ENCODE measurements at places on chromosomes 12 and 14. TPM values are rescaled to one million over a fixed set of nuclear protein-coding genes. Genes with fewer than 3 reads are reported as not detected.

GRCh38 chr12:60263161-60263560 lies 667.3 kb downstream of the SLC16A7 start:
- H3K4me1 ChIP-seq, result no peaks in the 10 kb centered on the region
- H3K36me3 ChIP-seq, result no peaks in the 10 kb centered on the region
- no peak overlapping the region for H3K4me3 ChIP-seq
- no peak for DNase-seq

DNA sequence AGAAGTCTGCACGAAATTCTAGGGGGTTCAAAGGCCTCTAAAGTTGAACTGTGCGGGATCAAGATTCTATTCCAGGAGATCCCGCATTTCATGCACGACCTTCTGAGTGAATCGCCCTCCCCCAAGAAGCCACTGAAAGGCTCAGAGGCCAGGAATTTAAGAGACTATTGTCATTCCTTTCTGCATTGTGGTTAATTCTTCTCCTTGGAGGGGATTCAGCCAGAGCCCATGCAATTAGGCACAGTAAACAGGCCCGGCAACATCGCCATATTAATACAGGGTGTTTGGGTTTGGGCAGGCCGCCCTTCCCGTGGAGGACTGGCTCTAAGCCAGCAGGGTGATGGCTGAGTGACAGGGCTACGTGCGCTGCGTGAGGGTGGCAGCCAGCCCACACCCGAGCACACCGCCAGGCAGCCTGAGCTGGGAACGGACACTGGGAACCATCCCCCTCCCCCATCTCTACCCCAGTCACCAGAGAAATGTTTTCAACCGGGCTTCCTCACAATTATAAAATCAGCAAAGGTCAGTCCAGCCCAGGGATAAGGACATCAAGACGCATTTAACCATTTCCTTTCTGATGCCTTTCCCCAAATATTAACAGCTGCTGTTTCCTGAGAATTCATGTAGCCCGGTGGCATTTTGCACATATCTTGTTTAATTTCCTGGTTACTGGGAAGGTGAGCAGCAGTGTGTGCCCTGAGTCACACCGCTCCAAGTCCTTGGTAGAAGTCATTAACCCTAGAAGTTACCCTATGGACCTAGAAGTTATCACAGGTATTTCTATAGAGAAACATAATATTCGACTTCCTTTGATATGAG lies 12.5 kb downstream of the EGLN3 start:
- DNase-seq, result no peak
- H3K27me3 ChIP-seq, result no peaks in the 10 kb centered on the region
- H3K36me3 ChIP-seq, result no peaks in the 10 kb centered on the region
- H3K27ac ChIP-seq, result no peak overlapping the region
- H3K4me1 ChIP-seq, result no peaks in the 10 kb centered on the region
- no peak overlapping the region for H3K4me3 ChIP-seq

The SYNDIG1L gene
- total RNA-seq, result 0.16 TPM

GRCh38 chr12:78746001-78746400 lies 118.6 kb upstream of the SYT1 start:
- no peak overlapping the region for H3K27ac ChIP-seq
- H3K4me3 ChIP-seq, result no peak overlapping the region
- no peaks in the 10 kb centered on the region for H3K36me3 ChIP-seq
- H3K27me3 ChIP-seq, result no peaks in the 10 kb centered on the region

The MYF5 gene
- total RNA-seq, result not detected

The BLTP3B gene
- total RNA-seq, result 28.9 TPM

DNA sequence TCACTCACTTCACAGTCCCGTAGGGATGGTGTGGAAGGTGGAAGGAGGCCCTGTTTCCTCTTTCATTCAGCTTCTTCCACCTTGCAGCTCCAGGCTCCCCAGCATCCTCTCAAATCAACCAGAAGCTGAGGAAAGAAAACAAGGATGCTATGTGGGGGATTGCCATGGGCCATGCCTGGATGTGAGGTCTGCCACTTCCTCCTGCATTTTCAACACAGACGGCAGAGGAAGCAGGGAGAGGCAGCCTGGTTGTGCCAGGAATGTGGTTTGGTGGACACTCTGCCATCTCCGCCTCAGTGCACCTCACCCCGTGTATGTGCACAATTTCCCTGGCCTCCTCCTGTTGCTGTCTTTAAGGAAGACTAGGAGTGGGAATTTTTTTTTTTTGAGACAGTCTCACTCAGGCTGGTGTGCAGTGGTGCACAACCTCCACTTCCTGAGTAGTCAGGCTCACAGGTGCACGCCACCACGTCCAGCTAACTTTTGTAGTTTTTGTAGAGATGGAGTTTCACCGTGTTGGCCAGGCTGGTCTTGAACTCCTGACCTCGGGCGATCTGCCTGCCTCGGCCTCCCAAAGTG lies 99.2 kb downstream of the SLC15A4 start:
- no peak overlapping the region for H3K27ac ChIP-seq
- DNase-seq, result no peak
- no peaks in the 10 kb centered on the region for H3K27me3 ChIP-seq
- no peaks in the 10 kb centered on the region for H3K4me1 ChIP-seq
- no peaks in the 10 kb centered on the region for H3K36me3 ChIP-seq

GRCh38 chr14:92254786-92255185 lies 68.2 kb upstream of the SLC24A4 start:
- H3K4me3 ChIP-seq, result no peak overlapping the region
- H3K27ac ChIP-seq, result no peak overlapping the region
- no peaks in the 10 kb centered on the region for H3K27me3 ChIP-seq
